Stimulated activated CD4-positive, alpha-beta T cell treated with anti-CD3 and anti-CD28 coated beads, Interleukin-12 subunit alpha, Interleukin-12 subunit beta, amount 100 ng/mL, for 4 hours (primary cell): ENCODE measurements at places on chromosomes 3 and 15.

GRCh38 chr3:190258634-190259033, 63.6 kb downstream of the CLDN1 start:
- no peak for DNase-seq

DNA sequence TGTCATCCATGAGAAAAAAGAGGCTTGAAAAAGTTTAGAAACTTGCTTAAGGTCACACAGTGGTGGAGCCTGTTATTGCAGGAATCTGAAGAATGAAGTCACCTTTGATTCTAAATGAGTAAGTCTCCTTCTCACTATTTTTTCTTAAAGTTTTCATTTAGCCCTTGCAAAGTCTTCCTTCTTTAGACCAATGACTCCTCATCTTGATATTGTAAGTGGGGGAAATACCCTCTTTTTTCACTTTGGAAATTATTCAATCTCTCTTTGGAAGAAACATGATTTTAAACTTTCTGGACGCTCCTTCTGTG, 787 bp upstream of the SLMAP start:
- no peak for DNase-seq

DNA sequence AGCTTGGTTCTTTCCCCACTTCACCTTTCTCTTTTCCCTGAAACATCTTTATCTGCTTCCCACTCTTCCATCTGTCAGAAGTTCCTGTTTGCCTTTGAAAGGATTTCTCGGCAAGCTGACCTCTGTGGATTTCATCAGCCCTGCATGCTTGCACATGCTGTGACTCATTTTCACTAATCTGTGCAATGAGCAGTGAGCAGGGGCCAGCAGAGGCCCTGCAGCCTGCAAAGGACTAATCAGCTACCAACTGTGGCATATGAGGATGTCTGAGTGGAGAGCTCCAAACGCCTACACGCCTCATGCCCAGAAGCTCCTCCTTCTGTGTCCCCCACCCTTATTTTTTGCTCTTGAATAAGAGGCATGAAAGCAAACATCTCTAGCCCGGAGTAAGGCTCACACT, 333.0 kb upstream of the SEMA6D start:
- DNase-seq: no peak

GRCh38 chr3:88031642-88032077, 27.1 kb downstream of the CGGBP1 start:
- DNase-seq: no peak

- DNase-seq: no peak
These were observed 33.2 kb downstream of the NR2F2 start for GRCh38 chr15:96363707-96364106.

DNA sequence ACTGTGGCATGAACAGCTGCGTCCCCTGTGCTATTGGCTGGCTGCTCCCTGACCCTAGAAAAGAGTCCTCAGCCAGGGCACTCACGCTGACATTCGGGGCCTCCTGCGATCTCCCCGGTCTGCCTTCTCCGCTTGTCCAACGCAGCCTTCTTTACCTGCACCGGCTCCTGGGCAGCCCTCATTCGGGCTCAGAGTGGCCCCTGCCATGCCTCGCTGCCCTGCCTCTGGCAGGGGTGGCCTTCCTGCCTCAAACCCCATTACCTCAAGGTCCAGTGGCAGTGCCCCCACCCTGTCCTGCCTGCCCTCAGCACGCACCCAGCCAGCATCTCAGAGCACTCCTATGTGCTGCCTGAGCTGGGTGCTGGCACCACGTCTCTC, 86.5 kb downstream of the TBC1D2B start:
- DNase-seq: no peak

DNA sequence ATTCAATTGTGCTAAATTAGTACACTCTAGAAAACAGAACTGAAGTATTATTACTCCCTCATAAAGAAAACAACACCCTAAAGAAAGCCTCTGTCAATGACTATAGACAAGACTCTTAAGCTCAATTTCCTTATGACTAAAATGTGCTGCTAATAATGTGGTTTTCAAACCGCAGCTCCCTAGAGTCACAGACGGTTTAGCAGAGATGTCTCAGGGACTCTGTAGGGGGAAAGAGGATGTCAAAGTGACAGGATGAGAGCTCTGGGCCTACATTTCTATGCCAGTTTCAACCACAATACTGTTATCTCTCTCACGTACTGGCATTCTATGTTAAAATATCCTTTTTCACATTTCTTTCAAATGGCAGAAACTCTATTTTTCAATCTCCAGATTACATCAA, 37.6 kb upstream of the WDR49 start:
- no peak for DNase-seq

DNA sequence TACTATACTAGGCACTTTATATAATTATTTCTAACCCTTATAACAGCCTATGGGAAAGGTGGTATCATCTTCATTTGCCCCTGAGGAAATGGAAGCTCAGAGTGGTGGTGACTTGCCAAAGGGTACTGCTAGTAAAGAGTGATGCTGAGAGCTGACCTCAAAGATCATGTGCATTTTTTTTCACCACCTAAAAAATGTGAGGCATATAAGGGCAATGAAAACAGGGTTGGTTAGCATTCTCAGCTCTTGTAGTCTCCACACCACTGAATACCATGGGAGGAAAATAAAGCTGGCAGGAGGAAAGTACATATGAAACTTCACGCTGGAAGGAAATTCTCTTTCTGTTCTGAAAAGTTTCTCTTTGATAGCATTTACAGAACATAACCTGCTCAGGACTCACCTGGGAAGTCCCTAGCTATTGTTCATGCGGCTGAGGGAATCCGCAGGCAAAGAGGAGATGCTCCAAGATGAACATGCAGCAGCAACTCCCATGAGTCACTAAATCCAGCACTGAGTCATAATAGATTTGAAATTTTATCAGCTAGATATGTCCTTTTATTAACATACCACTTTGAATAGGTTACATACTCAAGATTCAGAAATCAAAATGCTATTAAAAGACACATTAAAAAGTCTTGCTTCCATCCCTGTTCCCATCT, 17.3 kb downstream of the FAIM start:
- no peak for DNase-seq

- no peak for DNase-seq
These were observed 25.6 kb downstream of the KCNH8 start for GRCh38 chr3:19173945-19174344.

DNA sequence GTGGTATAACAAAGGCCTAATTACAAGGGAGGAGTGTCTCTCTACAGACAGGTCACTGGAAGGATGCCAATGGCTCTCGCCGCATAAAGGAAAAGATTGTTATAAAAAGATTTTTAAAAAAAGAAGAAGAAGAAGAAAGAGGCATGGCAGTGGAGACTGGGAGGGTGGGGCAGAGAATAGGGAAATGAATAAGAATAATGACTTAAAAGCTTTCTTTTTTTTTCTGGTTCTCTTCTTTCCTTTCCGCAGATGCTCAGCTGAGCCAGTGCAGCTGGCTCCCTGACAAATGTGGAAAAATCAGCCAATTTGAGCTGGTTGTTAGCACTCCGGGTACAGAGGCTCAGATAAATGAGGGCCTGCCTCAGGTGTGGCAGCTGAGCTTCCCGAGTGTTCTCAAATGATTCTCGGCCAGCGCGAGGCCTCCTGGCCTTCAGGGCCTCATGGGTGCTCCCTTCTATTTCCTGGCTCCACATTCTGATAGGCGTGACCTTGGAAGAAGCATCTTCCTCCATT, 234.1 kb downstream of the RORA start:
- DNase-seq: no peak

DNA sequence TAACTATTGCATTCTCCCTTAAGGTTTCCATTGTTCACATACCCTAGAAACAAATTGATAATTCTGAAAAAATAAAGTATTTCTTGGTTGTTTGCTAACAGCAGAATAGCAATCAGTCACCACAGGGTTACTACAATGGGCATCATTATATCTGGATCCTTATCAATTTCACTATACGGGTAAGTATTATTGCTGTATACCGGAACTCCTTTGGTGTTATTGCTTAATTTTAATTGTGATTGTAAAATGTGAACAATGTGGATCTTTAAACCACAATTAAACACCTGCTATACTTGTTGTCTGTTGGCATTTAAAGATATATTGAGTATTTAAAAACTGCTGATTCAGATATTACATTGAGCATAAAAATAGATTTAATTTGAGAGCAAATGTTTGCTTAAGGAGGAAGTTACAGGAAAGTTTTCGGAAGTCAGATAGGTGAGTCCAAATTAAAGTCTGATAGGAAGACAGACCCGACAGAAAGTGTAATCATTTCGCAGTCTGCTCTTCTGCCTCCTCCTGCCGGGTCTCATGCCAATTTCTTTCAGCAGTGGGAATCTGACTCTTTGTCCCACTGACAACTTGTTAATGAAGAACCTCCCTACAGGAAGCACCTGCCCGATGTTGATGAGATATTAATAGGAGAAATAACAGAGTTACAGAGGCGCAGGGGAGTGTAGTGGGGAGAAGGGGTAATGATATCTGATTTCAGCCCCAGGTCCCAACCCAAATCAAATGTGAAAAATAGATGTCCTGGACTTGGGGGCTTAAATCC, 169.7 kb upstream of the TBC1D5 start:
- DNase-seq: no peak

GRCh38 chr3:163391407-163392181, 1686.7 kb downstream of the SI start:
- DNase-seq: no peak

- no peak for DNase-seq
These were observed at the start of gene DPPA4 for GRCh38 chr3:109337393-109337792. Gene DPPA4 (minus strand): TSS chr3:109337546. CDS start chr3:109337517, 29 bp downstream.

DNA sequence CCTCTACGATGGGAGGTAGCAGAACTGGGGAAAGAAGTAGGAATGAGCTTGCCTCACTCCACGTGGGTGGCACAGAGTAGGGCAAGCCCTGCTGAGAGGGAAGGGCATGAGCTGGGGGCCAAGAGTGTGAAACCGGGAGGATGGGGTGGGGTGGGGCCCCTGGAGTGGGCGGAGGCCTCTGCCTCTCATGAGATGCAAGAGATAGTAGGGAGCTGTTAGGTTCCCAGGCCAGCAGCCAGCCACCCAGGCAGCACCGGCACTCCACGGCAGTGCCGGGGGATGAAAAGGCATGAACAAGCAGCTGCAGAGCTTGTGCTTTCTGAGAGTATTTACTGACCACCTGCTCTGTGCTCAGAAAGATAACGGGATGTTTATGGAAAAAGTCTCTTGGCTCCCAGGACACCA, 24.4 kb upstream of the PLA2G4E start:
- no peak for DNase-seq

DNA sequence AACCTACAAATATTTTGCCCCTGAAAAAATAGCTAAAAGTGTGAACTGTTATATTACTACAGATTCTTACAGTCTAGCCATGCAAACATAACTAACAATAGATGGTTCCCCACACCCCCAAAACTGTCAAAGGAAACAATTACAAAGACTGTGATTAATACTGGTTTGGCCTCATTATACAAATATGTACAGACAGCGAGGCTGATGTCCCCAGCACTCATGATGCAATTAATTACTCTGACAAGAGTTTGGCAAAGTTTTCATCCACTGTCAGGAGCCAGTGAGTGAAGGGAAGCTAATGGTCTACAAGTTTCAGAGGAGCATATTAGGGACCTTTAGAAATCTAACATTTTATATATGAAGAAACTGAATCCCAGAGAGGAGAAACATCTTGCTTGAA, 61.0 kb downstream of the HMG20A start:
- no peak for DNase-seq

DNA sequence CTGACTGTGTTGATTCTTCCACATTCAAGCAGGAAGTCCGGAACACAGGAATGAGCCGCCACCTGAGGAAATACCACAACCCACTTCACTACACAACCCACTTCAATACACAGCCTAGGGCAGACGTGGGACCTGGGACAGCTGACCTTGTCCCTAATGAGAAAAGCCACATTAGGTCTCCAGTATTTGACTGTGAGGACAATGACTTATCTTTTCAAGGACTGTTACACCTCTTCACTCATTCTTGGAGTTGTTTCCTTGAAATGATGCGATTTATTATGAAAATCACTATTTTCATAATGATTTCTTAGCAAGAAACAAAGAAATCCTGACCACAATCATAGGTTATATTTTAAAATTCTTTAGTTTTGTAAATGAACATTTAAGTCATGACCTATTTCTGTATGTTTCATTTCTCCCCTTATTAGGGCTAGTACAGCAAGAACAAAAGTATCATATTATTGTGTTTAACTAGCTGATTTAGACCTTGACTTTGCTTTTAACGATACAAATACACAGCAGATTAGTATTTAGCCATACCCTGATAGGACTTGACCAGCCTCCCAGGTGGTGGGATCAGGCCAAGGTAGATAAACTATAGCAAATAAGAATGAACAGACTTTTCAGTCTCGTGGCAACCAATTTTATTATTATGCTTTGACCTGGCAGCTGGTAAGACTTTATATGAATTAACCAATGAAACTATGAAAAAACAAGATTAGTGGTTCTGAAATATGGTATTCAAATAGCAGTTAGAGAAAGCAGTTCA, 6.0 kb downstream of the RAB27A start:
- DNase-seq: no peak

DNA sequence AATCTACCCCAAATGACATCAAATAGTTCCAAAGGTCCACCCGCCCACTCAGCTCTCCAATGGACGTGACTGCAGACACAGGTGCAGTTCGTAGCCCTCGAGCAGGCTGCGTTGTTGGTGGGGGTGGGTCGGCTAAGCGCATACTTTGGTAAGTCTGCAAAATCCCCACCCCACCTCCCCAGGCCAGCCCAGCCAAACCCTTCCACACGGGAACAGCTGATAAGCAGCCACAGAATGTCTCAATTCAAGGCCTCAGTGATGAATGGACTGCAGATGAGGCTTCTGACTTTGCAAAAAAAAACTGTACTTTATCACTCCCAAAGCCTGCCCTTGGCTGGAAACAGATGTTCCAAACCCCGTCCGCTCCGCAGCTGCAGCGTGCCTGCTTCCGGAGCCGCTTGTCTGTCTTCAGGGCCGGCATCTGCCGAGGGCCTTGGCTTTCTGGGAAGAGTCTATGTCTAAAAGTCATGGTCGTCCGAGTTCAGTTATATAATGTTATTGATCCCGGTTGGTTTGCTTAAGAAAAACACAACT, 38.2 kb downstream of the PCSK6 start:
- DNase-seq: no peak

- no peak for DNase-seq
These were observed 82.1 kb downstream of the ATP2B2 start for GRCh38 chr3:10423171-10423882.

DNA sequence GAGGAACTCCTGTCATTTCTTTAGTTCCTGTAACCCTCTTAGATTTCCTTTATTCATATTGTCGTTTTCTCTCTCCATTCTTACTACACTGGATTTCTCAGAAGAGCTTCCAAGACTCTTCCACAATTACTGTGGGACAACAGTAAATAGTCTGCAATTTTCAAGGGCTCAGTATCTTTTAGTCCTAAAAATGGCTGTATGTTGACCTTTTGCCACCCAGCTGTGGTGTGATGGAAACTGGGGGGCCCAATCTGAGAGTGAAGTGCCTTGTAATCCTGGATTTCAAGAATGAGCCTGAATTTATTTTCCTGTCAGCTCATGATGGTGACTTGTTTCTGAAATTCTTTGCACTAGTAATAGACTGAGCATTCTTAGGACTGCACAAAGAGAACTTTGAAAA, 277.6 kb upstream of the RASGRP1 start:
- no peak for DNase-seq

- DNase-seq: no peak
These were observed 219.0 kb upstream of the LINGO1 start for GRCh38 chr15:77851691-77852090.
